AG09309 (cell line): ENCODE measurements at places on chromosomes 16 and 17.
A peak's percentile ranks its signal among the peaks of the same experiment; 100 is the strongest.

GRCh38 chr16:31143694-31144148, 6.1 kb downstream of the PRSS36 start:
- DNase-seq, result no peak

DNA sequence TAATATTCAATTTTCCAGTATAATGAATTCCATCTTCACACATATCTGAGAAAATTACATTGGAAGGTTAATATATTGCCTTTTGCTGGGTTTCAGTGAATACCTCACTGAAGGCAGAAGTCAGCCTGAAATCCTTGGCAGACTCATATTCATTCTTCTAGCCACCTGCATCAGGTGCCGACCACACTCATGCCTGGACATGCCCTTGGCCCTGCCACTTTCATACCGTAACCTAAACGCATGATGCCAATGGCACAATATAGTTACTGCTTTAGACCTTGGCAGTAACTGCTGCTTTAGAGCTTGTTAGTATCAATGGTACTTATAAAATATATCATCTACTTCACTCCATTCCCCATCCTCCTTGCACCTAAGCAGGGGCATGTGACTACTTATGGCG, 817.6 kb upstream of the CDH8 start:
- DNase-seq, result no peak

GRCh38 chr16:22272870-22273650, 24.1 kb upstream of the POLR3E start:
- no peak for DNase-seq

DNA sequence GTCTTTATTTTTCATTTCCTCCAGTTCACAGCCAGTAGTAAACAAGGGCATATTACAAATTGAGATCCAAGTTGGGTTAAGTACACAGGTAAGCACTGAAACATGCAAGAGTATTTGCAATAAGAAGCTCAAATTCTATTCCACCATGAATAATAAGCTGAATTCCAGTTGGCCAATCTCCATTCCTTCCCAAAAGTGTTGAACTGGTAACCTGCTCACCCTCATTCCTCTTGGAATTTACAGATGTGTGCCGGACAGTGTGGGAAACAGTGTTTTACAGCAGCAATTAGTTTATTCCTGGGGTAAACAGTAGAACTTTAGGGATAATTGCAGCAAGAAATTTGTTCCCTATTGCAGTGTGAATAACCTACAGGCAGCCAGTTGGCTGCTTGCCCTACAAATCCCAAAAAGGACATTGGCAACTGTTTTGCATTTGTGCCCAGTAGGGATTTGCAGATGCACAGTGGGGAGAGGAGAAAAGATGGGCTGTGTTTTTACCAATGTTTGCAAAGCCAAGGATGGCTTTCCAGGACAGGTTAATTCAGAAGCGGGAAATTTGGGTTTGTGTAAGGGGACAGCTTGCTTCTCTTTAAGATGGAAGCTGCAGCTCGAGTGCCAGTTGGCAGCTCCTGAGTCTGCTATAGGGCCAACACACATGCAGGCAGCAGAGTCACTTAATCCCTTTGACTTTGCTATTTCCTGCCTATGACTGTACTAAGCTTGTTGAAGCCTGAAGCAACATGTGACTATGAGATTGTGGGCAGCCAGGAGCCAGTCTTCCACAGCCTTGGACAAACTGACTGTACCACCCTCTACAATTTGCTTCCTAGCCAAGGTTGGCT, 318.9 kb downstream of the MAP2K6 start:
- DNase-seq, result peak; percentile 62

DNA sequence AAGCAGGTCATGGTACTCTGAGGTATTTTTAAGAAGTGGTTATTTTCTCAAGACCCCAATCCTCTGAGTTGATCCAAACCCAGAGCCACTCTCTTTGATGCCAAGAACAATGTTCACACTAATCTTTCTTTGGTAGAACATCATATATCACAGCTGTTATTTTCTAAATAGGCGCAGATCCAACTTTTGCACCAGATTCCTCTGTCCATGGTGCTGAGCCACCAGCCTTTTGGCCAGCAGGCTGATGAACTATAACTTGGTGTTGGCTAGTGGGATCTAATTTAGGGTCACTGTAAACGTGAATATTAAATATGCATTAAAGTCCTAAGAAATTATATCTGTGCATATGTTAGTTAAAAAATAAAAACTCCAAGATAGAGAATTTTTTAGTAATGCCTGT, 7.0 kb upstream of the ZKSCAN2 start:
- no peak for DNase-seq

DNA sequence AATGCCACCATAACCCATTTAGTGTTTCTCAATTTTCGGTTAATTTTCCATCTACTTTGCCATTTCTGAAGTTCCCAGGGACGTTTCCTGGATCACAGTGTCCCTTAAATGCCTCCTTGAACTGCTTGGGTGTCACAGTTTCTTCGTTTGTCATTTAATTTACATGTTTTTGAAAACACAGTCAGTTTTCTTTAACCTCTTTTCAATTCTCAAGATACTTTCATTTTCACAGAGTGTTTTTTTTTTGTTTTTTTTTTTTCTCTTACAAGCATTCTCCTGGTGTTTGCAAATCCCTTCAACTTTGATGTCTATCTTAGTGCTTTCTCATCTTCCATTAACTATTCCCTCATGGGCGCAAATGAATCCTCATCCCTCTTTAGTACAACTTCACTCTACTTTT, 283.7 kb downstream of the GRIN2A start:
- no peak for DNase-seq

DNA sequence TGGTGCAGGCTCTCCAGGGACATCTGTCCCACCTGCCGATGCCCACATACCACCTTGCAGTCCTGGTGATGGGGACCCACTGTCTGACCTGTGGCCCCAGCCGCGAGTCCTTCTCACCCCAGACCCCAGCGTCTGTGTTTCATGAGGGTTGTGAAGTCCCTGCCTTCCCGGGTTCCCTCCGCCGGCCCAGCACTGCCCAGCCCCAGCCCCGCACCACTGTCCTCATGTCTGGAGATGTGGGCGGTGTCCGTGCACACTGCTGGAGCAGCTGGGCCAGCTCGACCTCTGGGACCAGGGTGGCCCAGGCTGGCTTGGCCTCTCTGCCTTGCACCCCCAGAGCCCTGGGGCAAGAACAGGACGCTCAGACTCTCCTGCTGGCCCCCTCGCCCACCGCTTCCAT, 199.5 kb upstream of the CIBAR2 start:
- DNase-seq, result no peak

DNA sequence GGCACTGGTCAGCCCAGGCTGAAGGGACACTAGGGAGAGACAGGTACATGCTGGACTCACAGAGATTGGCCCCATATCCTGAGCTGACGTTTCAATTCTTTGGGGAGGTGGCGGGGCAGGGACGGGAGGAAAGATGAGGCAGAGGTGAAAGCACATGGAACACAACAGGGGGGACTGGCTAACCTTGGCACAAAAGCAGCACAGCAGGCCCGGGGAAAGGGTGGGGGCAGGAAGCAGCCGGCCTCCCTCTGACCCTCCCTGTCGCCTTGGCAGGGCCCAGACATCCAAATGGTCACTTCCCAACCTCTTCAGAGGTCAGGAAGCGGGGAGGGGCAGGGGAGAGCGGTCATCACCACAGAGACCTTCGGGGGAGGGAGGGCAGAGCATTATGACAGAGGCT, 6.6 kb downstream of the VAT1 start:
- DNase-seq, result no peak

GRCh38 chr16:65113441-65113840, 8.4 kb downstream of the CDH11 start:
- no peak for DNase-seq

- DNase-seq, result no peak
These were observed 249.4 kb downstream of the SNX29 start for GRCh38 chr16:12225806-12226465.

- no peak for DNase-seq
These were observed 172.1 kb downstream of the RBFOX3 start for GRCh38 chr17:79438546-79439334.

DNA sequence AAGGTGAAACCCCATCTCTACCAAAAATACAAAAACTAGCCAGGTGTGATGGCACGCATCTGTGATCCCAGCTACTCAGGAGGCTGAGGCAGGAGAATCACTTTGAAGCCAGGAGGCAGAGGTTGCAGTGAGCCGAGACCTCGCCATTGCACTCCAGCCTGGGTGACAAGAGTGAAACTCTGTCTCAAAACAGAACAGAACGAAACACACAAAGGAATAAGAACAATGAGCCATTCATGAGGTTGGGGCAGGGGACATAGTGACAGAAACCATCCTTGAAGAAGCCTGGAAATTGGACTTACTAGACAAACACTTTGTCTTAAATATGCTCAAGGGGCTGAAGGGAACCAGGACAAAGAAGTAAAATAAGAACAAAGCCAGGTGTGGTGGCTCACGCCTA, 39.4 kb downstream of the WDR45B start:
- DNase-seq, result no peak

- no peak for DNase-seq
These were observed 4.4 kb downstream of the NECAB2 start for GRCh38 chr16:83972256-83973008.

GRCh38 chr17:11795906-11796305, 197.6 kb downstream of the DNAH9 start:
- DNase-seq, result no peak

GRCh38 chr17:19409066-19409465, 2.0 kb upstream of the RNF112 start:
- no peak for DNase-seq

- no peak for DNase-seq
These were observed 9.4 kb downstream of the C17orf100 start for GRCh38 chr17:6660805-6661463.

- DNase-seq, result no peak
These were observed 32.3 kb downstream of the DDX19A start for GRCh38 chr16:70378869-70379493.

DNA sequence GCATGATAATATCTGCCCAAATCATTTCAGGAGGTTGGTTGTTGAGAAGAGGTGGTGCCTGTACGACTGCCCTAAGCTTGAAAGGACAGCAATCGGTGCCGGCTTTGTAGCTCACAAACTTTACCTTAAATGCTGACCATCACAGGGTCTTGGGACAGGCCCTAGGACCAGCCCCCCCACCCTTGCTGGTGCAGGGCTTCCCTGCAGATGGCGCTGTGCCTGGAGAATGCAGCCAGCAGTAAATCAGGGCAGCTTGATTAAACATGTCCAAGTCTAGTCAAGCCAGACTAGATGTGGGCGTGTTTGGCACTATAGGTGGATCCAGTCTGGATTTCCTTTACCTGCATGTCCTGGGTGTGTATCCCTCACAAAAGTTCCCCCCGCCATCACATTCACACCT, 135.5 kb upstream of the CRHR1 start:
- DNase-seq, result no peak

DNA sequence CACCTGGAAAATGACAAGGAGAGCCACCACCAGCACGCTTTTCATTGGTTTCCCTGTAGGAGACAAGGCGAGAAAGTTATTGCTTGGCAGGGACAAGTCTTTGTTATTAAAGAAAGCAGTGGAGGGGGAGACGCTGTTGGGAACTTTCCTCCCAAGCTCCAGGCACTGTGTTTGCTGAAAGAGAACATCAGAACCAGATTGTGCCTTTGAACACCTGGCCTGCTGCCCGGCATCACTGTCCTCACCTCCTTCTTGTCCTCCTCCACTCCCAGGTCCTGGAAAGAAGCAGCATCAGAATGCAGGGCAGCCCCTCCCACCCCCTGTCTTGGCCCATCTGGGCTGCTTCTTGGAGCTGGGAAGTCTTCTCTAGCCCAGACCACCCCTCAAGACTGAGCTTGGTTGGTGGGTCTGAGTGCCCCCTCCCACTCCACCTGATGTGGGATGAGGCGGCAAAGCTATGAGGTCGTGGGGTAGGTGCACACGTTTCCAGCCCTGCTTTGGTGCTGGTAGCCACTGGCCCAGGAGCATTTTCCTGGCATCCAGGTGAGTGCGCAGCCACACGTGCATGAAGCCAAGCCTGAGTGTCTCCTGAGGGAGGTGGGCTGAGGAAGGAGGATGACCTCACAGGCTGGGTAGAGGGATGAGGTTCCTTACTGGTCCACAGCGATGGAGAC, 6.2 kb downstream of the CCR7 start:
- DNase-seq, result no peak

DNA sequence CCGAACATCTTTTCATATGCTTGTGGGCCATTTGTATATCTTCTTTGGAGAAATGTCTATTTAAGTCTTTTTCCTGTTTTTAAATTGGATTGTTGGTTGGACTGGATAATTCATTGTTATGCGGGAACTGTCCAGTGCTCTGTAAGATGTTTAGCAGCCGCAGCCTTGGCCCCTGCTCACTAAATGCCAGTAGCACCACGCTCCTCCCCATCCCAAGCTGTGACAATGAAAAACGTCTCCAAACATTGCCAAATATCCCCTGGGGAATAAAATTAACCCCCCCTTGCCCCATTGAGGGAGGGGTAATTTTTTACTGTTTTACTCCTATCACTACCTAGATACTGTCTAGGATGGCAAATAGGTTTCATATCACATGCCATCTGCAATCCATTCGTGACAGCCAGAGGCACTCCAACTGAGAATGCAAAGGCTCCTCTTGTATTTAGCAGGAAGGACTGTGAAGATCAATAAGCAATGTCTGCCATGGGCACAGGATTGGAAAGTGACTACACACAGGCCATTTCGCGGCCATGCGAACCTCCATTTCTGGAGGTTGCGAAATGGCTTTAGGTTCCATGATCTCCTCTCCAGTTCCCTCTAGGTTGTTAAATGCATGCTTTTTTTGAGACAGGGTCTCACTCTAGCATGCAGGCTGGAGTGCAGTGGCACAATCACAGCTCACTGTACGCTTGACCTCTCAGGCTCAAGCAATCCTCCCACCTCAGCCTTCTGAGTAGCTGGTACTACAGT, 9.3 kb downstream of the PLXDC1 start:
- no peak for DNase-seq
